ENCODE measurements at places on chromosomes 6 and 20.

- no peak for DNase-seq
These were observed 558 bp downstream of the LINC00237 start for GRCh38 chr20:21105429-21106170.

GRCh38 chr6:129786548-129786947 lies 74.6 kb downstream of the TMEM244 start:
- DNase-seq = no peak

DNA sequence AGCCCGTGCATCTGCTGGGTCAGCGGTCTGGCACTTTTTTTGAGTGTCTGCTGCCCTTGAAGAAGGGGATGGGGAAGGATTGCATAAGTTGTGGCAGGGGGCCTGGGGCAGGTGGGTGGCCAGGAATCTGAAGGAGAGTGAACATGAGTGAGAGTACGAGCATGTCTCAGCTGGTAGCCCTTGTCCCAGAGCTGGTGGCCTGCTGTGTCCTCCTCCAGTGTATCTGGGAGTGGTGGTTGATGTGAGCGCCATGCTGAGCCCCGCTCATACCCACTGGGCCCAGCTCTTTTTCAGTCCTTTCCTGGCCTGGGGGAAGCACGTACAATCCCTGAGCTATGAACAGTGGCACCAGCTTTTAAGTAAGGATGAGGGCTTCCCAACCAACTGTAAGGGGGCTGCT lies 136.2 kb upstream of the AGPAT4 start:
- no peak for DNase-seq

GRCh38 chr6:23559587-23560343 lies 566.2 kb upstream of the NRSN1 start:
- DNase-seq = no peak

DNA sequence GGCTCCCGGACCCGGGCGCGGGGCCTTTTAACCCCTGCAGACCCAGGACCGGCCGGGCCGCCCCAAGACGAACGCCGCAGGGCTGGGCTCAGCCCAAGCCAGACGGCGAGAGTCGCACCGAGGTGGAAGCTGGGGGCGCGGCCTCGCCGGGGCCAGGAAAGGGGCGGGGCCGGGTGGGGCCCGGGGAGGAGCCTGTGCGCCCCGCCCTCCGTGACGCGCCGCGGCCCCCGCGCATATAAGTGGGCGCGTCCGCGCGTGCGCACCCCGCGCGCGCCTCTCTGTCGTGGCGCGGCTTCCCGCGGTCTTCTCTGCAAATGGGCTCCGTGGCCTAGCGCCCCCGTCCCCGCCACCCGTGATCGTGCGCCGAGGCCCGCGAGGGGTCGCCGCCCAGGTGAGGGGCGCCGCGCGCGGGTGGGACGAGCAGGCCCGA lies at the start of gene PPDPF:
TSS of gene PPDPF (plus strand) at position 262 of the 430 bp plus-strand sequence. CDS start 544 bp downstream, outside the sequence.
- DNase-seq = peak; percentile 83

- no peak for DNase-seq
These were observed 57.4 kb downstream of the MOCS1 start for GRCh38 chr6:39876826-39877225.
